ENCODE measurements at places on chromosomes 6 and 20. TPM values are rescaled to one million over a fixed set of nuclear protein-coding genes. Genes with fewer than 3 reads are reported as not detected.

Gene RAB32
- total RNA-seq, result 0.22 TPM

Gene SLC52A3
- total RNA-seq, result not detected

Gene SASH1
- 1.1 TPM for total RNA-seq

Gene WFDC5
- total RNA-seq, result not detected

Gene IL17A
- not detected for total RNA-seq

Gene BPIFB2
- total RNA-seq, result 0.29 TPM

Gene MICA
- 5.5 TPM for total RNA-seq

Gene TP53TG5
- total RNA-seq, result not detected

Gene LRRN4
- total RNA-seq, result not detected

Gene ARMC2
- 10.0 TPM for total RNA-seq

Gene KLC4
- total RNA-seq, result 45.5 TPM

Gene KCNQ2
- total RNA-seq, result 0.19 TPM

Measured in T-cell (primary cell).